ENCODE measurements at places on chromosomes 7 and 10.

GRCh38 chr10:18233775-18234174 lies 93.6 kb downstream of the CACNB2 start:
- no peak for DNase-seq

GRCh38 chr7:30034501-30034900 lies 6.3 kb downstream of the PLEKHA8 start:
- DNase-seq, result no peak

GRCh38 chr10:91557651-91558111 lies 75.2 kb downstream of the PPP1R3C start:
- no peak for DNase-seq

DNA sequence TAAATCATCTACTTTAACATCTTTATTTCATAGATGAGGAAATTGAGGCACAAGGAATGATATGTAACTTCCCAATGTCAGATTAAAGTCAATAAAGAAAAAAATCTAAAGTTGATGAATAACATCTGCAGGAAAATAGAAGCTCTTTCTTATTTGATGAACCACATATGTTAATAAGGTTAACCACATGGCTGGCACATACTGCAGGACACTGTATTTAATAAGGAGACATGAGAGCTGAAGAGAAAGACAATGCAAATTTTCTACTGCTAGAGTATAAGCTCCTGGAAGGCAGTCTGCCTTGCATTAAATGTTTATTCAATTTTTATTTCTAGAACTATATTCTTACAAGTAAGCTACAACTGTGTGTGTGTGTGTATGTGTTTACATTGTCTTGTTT lies 4.4 kb downstream of the RAB11FIP2 start:
- DNase-seq, result no peak

GRCh38 chr10:69446650-69447151 lies 4.6 kb upstream of the TSPAN15 start:
- no peak for DNase-seq

DNA sequence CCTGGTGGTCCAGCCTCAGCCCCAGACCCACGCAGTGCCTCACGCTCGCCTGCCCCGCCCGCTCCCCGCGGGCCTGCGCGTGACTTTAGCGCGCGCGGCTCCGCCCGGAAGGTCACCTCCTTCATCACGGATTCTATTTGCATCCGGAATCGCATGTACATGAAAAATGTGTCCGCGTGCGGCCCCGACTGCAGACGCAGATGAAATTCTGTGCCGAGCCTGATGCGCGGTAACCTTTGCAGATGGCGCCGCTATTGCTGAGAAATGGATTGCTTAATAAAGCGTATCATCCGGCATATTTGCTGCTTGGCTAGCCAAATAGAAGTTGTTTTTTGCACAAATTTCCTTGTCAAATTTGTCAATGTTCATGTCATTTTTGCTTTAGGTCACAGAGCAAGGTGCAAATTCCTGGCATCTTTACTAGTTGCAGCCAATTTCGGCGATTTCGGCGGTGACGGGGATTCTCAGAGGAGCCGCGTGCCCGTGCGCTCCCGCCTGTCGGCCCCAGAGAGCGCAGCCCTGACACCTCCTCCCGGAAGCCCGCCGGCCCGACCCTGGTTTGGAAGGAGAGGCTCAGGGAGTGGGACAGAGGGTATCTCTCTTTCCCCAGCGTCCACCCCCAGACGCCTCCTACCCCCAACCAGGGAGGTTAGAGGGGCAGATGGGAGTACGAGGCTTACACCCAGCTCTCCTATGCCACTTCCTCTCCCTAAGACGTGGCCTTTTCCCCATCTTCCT lies 85.9 kb upstream of the PAX2 start:
- no peak for DNase-seq

DNA sequence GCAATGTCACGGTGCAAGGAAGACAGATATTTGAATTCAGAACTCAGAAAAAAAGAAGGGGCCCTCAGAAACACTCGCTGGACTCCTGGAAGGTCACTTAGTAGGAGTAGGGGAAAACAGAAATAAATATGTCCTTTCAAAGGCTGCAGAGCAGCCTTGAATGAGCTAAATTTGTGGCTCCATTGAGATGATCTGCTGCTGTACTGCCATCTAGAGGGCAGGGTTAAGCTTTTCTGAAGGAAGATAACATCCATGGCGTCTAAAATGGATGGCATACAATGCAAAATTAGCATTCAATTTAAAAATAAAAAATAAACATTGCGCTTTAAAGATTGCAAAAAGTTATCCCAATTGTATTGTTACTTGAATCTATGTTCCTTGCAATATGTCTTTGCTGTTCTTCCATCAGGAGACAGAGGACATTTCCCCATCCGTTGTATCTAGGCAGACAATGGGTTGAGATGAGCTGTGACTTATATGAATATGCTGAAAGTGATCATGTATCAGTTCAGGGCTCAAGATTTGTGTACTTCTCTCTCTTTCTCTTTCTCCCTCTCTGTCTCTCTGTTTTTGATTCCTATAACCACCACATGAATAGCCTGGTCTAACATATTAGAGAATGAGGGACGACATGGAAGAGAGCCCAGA lies 642.2 kb downstream of the SH2D4B start:
- no peak for DNase-seq

GRCh38 chr10:1747590-1748157 lies 10.3 kb upstream of the ADARB2 start:
- no peak for DNase-seq

- DNase-seq, result no peak
Observed at GRCh38 chr7:32579776-32580175, 84.5 kb downstream of the AVL9 start.

GRCh38 chr10:131702531-131703356 lies 198.1 kb upstream of the PPP2R2D start:
- no peak for DNase-seq

GRCh38 chr7:97357459-97357858 lies 240.0 kb downstream of the SDHAF3 start:
- no peak for DNase-seq

Data from stimulated activated CD8-positive, alpha-beta memory T cell treated with anti-CD3 and anti-CD28 coated beads, Interleukin-7, amount 100 ng/mL, for 1 hour (primary cell).